ENCODE measurements at places on chromosomes 4 and X.

DNA sequence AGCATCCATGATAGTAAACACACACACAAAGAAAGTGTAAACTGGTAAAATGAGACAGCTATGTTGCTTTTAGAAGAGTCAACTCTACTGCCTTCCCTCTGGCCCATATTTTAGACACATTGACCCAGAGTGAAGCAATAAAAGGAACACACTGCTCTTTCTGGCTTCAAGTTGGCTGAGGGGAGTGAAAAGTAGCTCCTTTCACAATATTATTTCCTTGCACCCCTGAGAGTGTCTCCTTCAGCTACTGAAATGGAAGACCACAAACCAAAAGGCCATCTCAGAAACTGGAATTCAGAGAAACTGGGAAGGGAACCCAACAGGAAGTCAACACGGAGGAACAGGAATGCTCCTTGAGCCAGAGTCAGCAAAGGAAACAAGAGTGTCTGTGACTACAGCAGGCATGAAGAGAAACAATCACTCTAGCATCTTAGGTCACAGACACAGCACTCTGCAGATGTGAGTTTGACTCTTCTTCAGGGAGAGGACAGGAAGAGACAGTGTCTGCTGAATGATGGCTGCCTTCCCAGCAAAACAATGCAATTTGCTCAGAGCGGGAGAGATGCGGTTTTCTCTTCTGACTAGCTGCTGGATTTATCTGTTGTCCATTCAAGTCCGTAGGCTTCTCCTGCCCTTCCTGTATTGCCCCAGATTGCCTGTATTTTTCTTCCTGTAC lies 106.7 kb downstream of the SPATA18 start:
- no peak for DNase-seq

DNA sequence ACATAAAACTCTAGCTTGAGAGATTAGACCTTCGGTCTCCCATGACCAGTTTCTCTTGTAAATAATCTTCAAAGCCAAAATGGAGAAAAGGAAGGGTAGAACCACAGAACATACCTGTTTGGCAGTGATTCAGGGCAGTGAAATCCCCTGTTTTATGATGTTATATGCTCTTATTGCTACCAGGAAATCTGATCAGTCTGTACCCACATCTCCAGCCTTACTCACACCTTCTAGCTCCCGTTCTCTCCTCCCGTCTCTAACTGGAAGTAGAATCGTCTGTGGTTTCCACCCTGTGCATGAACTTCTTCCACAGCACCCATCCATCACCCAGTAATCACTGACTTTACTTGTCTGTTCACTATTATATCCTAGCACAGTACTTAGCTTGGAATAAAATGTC lies 42.9 kb downstream of the NKX6-1 start:
- DNase-seq: no peak

DNA sequence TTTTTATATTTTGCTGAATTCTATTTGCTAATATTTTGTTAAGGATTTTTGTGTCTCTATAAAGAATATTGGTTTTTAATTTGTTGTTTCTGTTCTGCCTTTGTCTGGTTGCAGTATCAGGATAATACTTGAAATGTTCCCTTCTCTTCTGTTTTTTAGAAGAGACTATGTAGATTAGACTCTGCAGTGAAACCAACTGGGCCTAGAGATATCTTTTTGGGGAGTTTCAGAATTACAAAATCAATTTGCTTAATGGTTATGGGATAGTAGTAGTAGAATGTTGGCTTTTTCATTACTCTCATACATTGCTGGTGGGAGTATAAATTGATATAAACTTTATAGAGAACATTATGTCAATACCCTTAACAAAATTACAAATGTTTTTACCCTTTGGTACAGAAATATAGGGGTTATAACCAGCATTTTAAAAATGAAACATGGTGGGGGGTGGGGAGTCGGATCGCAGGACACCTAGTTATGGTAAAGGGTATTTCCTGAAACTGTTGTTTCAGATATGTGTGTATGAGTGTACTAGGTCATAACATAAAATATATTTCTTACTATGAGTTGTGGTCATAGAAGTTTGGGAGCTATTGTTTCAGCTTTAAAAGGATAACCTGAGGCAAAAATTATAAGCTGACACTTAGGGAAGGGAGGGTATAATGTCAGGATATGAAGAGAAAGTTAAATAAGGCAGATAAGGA lies 29.0 kb downstream of the CLOCK start:
- DNase-seq: no peak

- DNase-seq: peak; percentile 84
Measured at GRCh38 chr4:103019308-103020124, at the start of gene SLC9B1. Gene SLC9B1, minus strand, starts transcription at chr4:103019705. Its CDS starts 27,994 bp downstream, at chr4:102991711.

DNA sequence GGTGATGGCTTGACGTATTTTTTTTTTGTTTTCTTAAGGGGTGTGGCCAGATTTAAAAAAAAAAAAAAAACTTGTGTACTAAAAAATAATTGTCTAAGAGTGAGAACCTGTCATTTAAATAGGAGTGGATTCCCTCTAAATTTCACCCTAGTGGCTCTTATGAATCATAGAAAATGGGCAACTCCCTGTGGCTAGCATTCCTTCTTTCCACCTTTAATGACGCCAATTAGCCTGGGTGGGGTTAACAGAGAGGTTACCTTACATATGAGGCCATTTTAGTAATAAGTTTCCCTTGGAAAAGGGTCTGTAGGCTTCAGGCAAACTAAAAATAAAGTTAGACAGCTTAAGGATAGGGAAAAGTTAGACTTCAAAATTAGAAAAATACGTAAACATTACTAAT lies 223.5 kb upstream of the FAM241A start:
- DNase-seq: no peak

GRCh38 chr4:10023050-10023419 lies 1.7 kb upstream of the SLC2A9 start:
- no peak for DNase-seq

DNA sequence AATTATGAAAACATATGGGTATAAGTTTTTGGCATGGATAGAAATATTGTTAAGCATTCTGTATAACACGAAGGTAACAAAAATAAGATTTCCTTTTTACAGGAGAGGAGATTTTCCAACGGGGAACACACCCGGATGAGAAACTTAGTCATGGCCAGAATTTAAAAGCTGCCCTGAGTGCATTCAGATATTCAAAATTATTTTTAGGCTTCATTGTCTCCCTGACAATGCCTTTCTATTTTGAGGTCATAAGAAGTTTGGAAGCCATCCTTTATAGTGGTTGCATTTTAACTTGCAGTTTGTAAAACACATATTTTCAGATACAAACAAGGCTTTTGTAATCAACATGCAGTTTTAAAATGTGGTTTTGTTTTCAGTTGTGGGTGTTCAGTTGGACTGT lies 357.5 kb upstream of the FAM47C start:
- no peak for DNase-seq

DNA sequence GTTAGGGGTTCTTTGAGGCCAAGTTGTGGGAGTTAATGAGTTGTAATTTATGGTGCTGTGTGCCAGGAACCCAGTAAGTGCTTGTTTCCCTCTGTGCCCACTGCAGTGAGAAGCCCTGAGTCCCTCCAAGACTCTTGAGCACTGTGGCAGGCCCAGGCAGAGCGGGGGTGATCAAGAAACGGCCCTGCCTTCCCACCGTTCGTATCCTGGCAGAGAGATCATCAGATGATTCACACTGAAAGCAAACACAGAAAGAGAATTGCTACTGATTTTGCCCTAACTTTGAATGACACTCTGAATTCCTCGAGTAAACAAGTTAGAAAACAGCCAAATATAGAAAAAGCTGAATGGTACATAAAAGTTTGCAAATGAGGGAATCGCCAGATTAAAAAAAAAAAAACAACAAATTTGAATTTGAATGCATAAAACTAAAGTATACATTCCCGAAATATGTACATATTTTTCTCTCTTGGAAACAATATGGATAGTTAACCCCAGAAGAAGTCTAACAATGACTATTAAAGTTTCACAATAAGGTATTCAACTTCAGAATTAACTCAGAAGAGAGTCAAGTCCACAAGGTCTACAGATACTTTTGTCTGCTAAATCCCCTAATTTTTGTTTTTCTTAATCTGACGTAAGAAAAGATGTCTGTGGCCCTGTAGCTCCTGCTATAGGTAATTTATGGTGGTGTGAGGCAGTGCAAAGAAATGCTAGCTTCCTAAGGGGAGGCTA lies 71.8 kb downstream of the AFAP1 start:
- no peak for DNase-seq

- no peak for DNase-seq
Measured at GRCh38 chr4:90536408-90536807, 409.2 kb downstream of the CCSER1 start.

DNA sequence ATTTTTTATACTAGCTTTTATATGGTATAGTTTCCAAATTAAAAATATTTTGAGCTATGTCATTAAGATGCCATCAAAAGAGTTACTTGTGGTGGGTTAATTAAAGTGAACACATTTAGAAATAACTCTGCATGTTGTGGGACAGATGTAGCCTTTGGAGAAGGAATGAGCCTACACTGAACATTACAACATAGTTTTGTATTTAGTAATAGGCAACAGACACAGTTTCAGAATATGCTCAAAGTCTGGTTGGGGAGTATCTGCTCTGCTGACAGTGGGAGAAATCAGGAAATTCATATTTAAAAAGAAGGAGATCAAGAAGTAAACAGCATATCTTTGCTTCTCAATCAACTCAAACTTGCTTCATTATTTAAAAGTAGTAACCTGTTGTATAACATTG lies 23.7 kb downstream of the EMCN start:
- no peak for DNase-seq

DNA sequence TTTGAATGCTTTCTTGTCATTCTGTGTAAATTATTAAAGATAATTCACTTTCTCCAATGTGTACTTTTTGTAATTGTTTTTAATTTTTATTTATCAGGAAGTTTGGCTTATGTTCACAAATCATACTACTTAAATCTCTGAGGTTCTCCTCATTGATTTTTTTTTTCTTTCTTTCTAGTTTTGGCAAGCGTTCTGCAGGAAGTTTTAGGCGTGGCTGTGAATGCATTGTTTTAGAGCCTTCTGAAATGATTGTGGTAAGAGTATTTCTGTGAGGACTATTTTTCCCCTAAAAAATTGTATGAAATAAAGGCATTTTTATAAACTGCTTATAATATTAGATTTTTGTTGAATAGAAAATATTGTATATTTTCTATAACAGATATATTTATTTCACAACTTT lies 135.8 kb downstream of the RAPGEF2 start:
- DNase-seq: no peak

DNA sequence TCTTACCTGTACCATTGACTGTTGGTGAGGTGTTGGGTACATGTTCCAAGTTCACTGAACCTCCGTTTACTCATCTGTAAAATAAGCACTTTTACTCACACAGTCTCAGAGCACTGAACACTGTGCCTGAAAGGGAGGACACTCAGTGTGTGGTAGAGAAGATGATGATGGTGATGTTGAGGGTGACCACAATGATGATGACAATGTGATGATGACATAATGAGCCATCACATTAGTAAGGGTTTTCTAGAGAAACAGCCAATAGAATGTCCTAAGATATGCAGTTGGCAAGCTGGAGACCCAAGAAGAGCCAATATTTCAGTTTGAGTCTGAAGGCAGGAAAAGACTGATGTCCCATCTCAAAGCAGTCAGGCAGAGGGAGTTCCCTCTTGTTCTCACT lies 315.4 kb upstream of the IGFBP7 start:
- no peak for DNase-seq

DNA sequence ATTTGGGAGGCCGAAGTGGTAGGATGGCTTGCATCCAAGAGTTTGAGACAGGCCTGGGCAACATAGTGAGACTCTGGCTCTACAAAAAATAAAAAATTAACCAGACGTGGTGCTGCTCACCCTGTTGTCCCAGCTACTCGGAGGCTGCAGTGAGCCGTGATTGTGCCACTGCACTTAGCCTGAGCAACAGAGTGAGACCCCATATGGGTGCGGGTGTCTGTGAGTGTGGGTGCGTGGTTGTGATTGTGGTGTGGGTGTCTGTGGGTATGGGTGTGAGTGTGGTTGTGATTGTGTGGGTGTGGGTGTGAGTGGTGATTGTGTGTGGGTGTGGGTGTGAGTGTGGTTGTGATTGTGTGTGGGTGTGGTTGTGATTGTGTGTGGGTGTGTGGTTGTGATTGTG lies 114.6 kb downstream of the UBE2K start:
- no peak for DNase-seq

DNA sequence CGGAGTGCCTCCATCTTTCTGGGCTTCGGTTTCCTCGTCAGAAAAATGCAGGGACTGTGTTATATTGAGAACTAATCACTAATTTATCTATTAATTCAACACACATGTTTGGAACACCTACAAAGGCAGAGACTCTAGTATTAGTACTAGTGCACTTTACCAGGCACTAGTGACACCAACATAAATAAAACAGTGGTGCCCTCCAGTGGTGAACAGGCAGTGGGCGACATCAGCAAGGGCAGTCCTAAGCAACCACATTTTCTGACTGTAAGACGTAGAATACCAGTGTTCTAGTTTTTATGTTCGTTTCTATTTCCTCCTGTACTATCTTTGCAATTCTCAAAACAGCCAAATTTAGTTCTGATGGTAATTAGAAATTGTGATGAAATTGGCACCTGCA lies 69.1 kb upstream of the UCP1 start:
- DNase-seq: no peak

DNA sequence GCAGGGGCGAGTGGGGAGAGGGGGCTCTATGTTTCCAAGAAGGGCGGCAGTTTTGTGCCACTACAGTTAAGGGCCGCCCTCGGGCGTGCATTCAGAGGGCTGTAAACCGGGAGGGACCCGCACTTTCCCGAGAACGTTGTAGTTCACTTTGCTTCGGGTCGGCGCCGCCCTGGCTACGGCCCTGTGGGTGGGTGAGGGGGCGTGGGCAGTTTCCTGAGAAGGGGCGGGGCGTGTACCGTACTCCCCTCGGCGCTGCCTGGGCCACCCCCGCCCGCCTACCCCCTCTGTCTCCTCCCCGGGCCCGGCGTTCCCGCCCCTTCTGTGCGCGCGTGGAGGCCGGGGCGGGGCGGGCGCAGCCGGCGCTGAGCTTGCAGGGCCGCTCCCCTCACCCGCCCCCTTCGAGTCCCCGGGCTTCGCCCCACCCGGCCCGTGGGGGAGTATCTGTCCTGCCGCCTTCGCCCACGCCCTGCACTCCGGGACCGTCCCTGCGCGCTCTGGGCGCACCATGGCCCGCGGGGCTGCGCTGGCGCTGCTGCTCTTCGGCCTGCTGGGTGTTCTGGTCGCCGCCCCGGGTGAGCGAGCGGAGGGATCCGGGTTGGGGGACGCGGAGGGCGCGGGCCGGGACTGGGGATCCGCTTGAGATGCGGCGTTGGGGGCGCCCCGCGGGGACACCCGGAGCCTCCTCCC lies at the start of gene CD99:
Gene CD99, plus strand, starts transcription at position 440 of the 687 bp plus-strand sequence. Its CDS starts 66 bp downstream, at position 506.
- DNase-seq: peak; percentile 67

Measured in stimulated activated CD4-positive, alpha-beta T cell treated with anti-CD3 and anti-CD28 coated beads, Interleukin-1b, Interleukin-23, amount 100 ng/mL, for 1 hour (primary cell).